Fibroblast of mammary gland (primary cell): ENCODE measurements at places on chromosomes 12 and 14.

DNA sequence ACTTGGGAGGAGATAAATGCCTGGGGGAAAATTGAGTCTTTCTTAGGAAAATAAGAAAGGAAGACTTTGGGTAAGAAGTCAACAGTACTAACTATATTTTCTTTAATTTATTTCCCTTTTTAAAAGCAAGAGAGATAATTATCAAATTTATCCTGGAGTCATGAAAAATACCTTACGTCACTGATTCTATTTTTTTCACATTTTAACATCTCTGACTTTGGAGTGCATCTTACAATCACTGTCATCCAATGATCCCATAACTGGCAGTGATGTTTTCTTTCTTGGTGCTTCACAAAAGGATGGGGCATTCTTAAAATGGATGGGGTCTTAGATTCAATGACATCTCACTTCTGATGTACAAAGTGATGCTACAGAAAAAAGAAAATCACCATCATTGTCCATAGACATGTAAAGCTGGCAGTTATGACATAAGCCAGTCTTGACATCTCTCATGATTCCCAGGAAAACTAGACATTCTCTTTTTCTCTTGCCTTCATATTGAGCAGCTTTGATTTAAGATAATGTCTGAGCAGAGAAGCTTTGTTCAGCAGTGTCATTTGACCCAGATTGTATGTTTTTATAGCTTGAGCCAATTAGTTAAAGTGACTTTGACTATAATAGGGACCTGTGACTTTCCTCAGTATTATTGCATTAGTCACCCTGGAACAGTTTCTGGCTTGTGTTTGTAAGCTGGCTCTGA is 236.2 kb downstream of the EGLN3 start:
- peak; percentile 65 for DNase-seq

DNA sequence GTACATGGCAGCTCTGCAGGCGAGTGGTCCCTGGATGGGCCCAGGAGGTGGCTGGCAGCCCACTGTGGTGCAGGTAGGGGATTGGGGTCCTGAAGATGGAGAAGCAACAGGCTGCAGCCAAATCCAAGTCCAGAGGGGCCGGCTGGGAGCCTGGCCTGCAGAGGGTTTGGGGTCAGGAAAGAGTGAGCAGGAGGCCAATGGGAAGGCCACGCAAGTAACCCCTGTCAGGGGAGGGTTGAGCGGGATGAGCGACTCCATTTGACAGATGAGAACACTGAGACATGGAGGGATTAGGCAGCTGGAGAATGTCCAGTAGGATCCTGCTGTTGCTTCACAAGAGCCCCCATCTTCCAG is 136.0 kb downstream of the BCL11B start:
- no peak for DNase-seq

DNA sequence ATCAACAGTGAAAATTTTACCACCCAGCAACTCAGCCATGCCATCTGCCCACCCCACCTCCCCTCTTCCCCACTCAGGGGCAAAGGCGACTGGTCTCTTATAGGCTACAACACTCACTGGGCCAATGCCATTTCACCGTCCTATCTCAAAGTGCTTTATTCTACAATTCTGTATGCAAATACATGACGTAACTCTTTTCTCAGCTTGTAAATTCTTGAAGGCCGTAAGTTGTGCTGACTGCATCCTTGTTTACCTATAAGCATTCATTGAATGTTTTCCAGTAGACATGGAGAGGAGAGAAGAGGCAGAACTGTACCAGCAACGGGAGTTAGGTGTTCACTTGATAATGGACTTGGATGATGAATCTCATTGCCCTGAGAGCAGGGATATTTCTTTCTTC is 15.6 kb downstream of the BCL2L14 start:
- DNase-seq = no peak

GRCh38 chr12:109304485-109304884 is 4.6 kb downstream of the FOXN4 start:
- DNase-seq = no peak

DNA sequence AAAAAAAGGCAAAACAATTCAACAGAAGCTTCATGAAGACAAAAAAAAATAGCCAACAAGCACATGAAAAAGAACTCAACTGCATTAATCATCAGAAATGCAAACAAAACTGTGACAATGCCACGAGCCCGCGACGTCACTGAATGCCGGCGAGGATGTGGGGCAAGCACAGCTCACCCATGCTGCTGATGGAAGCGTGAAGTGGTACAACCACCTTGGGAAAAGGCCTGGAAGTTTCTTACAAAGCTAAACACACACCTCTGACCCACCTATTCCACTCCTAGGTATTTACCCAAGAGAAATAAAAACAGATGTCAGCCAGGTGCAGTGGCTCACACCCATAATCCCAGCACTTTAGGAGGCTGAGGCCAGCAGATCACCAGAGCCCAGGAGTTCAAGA is 10.5 kb downstream of the BTBD6 start:
- no peak for DNase-seq

- no peak for DNase-seq
Observed at GRCh38 chr14:51872396-51872795, 12.0 kb downstream of the GNG2 start.

DNA sequence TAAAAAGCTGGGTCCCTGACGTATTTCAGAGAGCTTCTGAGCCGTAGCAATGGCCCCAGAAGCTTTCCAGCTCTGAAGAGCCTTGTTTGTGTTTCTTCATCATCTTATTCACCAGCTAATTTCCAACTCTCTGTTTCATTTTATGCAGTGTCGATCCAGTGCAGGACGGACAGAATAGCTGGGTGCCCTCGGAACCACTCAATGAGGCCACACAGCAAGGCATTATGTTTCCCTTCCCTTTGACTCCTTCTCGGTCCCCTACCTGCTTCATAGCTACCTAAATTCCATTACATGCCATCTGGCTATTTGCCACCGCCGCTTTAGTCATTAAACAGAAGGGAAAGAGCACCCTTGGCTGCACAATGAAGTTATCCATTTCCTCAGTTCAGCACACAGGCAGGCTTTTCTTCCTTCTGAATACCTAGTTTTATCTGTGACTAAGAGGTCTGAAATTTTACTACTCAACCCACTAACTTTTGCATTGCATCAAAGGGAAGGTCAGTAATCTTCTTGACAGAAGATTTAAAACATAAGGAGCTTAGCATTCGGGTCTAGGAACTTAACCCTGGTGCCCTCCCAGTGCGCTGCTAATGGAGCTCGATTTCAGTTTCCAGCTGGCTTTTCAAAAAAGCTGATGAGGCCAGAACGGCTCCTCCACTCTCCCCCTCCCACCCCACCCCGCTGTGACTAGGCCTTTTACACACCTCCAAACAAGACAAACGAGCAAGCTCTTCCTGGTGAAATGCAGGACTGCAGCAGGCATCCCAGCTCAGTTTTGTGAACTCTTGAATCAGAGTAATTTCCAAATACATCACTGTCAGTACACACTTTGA is 176.8 kb downstream of the GXYLT1 start:
- no peak for DNase-seq

- DNase-seq = no peak
Observed at GRCh38 chr12:122866379-122866778, 29.5 kb downstream of the VPS37B start.

DNA sequence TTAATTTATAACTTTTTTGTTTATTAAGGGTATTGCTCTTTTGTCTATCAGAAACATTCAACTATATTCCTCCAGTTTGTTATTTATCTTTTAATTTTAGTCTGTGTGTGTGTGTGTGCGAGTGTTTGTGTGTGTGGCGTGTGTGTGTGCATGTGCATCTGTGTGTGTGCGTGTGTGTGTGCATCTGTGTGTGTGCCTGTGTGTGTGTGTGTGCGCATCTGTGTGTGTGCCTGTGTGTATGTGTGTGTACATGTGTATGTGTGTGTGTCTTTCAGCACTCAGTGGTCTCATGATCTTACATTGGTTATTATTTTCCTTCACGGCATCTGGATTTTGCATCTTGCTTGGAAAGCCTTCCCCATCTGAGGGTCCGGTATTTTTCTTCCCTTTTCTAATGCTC is 281.1 kb upstream of the RTL1 start:
- DNase-seq = no peak

- no peak for DNase-seq
Observed at GRCh38 chr12:111597831-111598636, 1.1 kb downstream of the ATXN2 start.

DNA sequence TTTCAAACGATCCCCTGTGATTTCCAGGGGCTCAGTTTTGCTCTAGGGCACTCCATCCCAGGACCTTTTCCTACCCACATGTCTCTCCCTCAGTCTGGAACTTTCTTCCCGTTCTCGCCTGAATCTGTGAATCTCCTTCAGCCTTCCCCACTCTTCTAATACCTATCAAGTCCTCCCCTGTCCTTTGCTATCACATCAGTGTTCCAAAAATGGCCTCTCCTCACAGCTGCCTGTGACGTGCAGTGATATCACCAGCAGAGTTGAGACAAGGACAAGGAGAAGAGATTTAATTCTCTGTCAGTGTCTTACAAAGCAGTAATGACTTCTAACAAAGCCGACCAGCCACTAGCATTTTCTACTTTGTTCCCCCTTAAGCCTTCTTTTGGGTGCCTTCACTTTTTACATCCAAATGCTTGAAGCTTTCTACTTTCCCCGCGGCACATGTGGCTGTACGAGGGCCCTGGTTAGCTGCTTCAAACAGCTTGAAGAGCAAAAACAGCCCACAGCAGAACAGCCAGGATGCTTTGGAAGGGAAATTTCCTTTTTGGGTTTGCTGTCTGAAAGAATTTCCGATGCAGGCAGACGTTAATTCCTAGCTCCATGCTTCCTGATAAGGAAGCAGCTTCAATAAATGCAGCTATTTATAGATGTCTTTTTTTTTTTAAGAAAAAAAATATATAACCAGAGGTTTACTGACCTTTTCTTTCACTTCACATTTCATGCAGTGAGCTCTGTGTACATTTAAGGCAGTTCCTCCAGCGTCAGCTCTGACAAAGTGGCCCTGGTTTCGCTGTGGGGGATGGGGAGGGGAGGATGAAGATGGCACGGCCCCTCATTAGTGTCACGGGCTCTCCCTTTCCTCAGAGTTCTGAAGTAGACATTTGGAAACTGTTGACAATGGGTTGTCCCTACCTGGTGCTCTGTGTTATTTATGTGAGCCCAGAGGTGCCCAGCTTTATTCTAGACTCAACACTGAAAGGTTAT is 109.3 kb downstream of the ETV6 start:
- DNase-seq = no peak

DNA sequence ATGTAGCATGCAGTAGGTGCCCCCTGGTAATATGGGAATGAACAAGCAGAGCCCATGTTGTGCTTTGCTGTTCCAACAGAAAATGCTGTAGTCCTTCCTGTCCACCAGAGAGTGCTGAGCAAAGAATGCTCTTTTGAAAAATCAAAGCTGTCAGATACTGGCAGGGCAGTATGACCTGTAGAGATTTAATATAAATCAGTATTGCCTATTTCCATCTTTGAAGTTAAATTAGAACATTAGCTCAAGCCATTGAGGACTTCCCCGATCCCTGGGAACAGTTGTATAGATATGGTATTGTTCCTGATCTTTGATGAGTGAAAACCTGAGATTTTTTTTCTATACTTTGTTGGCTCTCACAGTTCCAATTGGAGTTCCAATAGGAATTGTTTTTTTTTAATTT is 13.0 kb downstream of the TTC8 start:
- DNase-seq = no peak

GRCh38 chr12:22443379-22444316 is 100.7 kb downstream of the C2CD5 start:
- DNase-seq = peak; percentile 82

DNA sequence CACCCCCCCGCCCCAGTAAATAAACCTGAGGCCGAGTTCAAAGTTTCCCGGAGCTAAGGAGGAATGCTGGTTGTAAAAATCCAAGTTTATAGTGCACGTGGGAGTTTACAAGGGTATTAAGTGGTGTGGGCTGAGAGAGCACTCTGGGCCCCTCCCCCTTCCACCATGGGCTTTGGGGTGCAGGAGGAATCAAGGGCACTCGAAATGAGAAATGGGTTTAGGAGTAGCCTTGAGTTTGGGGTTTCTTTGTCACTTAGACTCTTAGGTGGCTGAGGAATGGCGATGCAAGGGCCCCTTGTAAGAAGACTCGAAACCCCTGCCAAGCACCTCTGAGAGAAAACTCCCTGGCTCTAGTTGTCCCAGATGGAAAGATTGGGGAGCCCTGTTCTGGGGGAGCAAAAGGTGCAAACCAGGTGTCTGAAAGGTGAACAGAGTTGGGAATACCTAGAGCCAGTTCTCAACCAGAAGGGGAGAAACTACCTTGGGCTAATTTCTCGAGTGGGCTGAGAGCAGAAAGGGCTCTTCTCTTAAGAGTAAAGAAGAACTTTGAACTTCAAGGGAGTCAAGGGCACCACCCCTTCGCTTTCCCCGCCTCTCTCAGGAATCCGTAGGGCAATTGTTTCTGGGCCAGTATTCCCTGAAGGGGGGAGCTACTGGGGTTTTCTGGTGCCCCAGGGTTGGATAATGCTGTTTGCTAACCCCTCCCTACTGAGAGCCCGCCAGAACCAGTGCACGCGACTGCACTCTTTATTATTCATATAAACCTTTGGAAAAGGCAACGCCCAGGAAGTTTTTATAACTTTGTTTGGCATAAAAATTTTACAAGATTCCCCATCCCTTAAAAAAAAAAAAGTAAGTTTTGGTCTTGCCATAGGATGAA is 4.0 kb upstream of the HOTAIR start:
- DNase-seq = no peak

GRCh38 chr12:116443821-116444589 is 115.2 kb upstream of the MAP1LC3B2 start:
- no peak for DNase-seq

- DNase-seq = no peak
Observed at GRCh38 chr14:104669697-104670096, 19.7 kb upstream of the INF2 start.

GRCh38 chr14:90034835-90035525 is 26.8 kb upstream of the KCNK13 start:
- DNase-seq = no peak

DNA sequence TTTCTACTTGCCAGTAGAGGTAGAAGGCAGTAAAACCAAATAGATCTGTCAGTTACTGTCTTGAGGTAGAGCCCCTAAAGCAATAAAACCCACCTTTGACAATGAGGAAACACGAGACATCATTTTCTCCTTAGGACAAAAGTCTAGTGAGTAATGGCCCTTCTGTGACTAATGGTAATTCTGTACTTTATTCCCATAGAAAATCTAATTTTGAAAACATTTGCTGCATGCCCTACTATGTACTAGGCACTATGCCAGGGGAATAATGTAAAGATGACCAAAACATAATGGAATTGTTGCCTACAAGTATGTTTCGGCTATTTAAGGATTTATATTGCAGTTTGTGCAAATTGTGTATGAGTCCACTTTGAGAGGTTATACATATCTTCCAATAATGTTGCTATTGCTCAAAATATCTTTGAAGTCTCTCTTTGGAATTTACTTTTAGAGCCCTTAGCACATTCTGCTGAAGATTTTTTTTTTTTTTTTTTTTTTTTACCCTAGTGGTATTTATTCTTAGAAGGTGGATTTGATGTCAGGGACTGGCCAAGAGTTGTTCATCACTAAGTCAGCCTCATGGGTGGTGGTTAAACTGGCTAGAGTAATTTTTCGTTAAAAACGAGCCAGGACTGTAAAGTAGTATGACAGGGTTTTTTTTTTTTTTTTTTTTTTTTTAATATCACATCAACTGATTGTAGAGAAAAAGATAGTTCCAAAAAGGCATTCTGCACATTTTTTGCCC is 109.7 kb downstream of the CRADD start:
- peak; percentile 64 for DNase-seq
